ENCODE measurements at places on chromosomes 3 and 15. TPM values are rescaled to one million over a fixed set of nuclear protein-coding genes. Genes with fewer than 3 reads are reported as not detected.

The SPTBN5 gene
- polyA plus RNA-seq, result 2.8 TPM

The PLA2G4F gene
- 24.0 TPM for polyA plus RNA-seq

The GRAMD1C gene
- polyA plus RNA-seq, result 24.1 TPM

The TTLL3 gene
- 30.4 TPM for polyA plus RNA-seq

The RLBP1 gene
- polyA plus RNA-seq, result not detected

The PPP1R14D gene
- polyA plus RNA-seq, result 0.42 TPM

The TRH gene
- polyA plus RNA-seq, result 0.11 TPM

The TMEM212 gene
- not detected for polyA plus RNA-seq
